GDM1 (cell line): ENCODE measurements at places on chromosomes 13 and 19.

- DNase-seq, result no peak
These were observed 23.9 kb downstream of the POP4 start for GRCh38 chr19:29629836-29630534.

- peak; percentile 64 for DNase-seq
These were observed 26.2 kb upstream of the TMEM160 start for GRCh38 chr19:47074621-47075020.

DNA sequence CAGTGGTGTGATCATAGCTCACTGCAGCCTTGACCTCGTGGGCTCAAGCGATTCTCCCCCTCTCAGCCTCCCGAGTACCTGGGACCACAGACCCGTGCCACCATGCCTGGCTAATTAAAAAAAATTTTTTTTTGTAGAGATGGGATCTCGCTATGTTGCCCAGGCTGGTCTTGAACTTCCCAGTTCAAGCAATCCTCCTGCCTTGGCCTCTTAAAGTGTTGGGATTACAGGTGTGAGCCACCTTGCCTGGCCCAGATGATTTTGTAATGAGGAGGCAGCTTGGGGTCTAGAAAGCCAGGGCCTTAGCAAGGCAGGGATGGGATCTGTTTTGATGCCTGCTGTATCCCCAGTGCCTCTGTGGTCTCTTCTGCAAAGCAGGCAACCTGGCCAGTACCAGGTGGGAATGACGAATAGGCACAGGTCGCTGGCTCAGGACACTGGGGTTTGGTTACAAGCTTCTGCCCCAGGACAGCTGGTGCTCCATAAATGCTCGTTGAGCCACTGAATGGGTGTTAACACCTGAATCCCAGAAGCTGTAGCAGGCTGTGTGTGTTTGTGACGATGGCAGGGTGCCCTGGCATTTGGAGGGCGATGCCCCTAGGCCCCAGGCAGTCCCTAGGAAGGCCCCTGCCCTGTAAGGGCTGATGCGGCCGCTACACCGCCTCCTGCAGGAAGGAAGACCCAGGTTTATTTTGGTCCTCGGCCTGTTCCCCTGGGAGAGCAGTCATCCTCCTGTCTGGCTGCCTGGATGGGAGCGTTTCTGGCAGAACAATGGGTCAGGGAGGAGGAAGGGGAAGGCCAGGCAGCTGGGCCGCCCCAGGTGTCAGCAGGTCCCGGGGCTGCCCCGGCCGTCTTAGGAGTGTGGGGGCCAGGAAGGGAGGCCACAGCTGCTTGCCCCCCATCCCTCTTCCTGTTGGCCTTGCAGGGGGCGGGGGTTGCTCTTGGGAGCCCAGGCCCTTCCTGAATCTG is 8.6 kb downstream of the TNFAIP8L1 start:
- DNase-seq, result no peak

GRCh38 chr13:40127476-40127875 is 472.0 kb downstream of the COG6 start:
- DNase-seq, result no peak

DNA sequence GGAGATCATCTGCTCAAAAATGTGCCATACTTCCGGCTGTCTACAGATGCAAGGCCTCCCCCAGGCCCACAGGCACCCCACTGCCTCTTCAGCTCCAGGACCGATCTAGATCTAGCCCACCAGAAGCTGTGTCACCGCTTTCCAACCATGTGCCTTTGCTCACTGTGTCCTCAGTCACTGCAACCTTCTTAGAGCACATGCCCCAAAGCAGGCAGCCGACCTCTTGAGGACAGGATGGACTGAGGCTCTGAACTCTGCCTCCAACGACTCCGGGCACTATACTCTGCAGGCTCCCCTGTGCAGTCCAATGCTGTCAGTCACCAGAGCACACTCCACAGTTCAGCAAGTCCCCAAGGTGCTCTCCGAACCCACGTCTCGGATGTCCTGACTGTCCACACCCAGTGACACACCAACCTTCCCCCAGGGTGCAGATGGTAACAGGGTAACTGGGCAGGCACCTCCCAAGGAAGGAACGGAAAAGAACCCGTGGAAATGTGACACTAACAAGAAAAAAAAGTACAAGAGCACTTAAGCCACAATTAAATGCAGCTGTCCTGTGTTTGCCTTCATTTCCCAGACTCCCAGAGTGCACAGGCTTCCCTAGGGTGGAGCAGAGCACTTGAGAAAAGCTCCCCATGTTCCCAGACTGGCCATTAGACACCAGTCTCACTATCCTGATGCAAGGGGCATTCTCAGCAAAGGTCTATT is 4.8 kb downstream of the STK24 start:
- DNase-seq, result no peak

GRCh38 chr13:79749984-79750551 is 269.1 kb downstream of the NDFIP2 start:
- no peak for DNase-seq

DNA sequence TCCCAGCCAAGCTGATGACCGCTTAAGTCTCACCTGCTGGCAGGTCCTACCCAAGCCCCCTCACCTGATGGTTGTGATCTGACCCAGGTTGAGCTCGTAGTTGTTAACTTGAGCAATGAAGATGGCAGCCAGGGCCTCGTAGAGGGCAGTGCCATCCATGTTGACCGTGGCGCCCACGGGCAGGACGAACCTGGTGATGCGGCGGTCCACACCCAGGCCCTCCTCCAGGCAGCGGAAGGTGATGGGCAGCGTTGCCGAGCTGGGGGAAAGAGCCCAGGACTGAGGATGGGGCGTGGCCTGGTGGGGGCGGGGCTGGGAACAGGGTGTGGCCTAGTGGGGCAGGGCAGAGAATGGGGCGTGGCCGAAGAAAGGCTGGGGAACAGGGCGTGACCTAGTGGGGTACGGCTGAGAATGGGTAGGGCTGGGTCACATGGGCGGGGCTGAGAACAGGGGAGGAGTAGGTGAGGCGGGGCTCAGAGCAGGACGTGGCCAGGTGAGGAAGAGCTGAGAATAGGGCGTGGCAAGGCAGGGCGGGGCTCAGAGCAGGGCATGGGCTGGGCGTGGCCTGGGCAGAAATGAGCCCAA is 12.9 kb downstream of the OR7C2 start:
- no peak for DNase-seq

- no peak for DNase-seq
These were observed 42.2 kb downstream of the CCNE1 start for GRCh38 chr19:29854033-29854432.

GRCh38 chr13:108741930-108742329 is 112.5 kb downstream of the MYO16 start:
- no peak for DNase-seq

GRCh38 chr19:32675720-32676185 is at the start of gene RGS9BP:
RGS9BP (plus strand) TSS chr19:32675848; CDS start chr19:32676264, 416 bp downstream.
- DNase-seq, result peak; percentile 70

- DNase-seq, result no peak
These were observed 195.3 kb downstream of the NHLRC3 start for GRCh38 chr13:39233519-39233918.

GRCh38 chr13:93847162-93847561 is 620.6 kb downstream of the GPC6 start:
- no peak for DNase-seq

DNA sequence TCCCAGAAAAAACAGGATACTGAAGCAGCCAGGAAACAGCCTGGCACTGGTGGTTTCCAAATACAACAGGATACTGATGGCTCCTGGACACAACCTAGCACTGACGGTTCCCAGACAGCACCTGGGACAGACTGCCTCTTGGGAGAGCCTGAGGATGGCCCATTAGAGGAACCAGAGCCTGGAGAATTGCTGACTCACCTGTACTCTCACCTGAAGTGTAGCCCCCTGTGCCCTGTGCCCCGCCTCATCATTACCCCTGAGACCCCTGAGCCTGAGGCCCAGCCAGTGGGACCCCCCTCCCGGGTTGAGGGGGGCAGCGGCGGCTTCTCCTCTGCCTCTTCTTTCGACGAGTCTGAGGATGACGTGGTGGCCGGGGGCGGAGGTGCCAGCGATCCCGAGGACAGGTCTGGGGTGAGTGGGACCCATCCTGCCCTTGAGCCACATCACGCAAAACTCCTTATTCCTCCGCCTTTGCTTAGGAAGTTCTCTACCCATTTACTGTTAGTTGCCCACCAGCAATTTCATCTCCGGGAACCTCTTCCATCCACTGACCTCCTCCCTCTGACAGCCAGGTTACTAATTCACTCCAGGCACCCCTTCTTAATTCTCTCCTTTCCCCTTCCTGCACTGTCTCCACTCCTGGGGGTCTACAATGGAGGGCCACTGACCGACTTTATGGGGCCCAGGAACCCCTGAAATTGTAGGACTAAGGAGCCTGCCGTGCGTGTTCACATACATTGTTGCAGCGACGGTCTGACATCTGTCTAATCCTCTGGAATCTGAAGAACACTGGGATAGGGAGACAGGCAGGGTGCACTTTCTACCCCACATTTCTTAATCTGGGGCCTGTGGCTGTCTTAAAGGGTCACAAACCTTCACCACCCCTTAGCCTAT is 1.2 kb downstream of the ITPKC start:
- DNase-seq, result no peak

- no peak for DNase-seq
These were observed 696.3 kb upstream of the SLC10A2 start for GRCh38 chr13:103762523-103762922.

GRCh38 chr13:58574791-58575190 is 943.2 kb downstream of the PCDH17 start:
- no peak for DNase-seq

- no peak for DNase-seq
These were observed 181.1 kb upstream of the UBL3 start for GRCh38 chr13:30031488-30031887.

- no peak for DNase-seq
These were observed 53.9 kb upstream of the ZNF730 start for GRCh38 chr19:23062921-23063320.

GRCh38 chr19:48646722-48647216 is 782 bp upstream of the CA11 start:
- DNase-seq, result no peak

DNA sequence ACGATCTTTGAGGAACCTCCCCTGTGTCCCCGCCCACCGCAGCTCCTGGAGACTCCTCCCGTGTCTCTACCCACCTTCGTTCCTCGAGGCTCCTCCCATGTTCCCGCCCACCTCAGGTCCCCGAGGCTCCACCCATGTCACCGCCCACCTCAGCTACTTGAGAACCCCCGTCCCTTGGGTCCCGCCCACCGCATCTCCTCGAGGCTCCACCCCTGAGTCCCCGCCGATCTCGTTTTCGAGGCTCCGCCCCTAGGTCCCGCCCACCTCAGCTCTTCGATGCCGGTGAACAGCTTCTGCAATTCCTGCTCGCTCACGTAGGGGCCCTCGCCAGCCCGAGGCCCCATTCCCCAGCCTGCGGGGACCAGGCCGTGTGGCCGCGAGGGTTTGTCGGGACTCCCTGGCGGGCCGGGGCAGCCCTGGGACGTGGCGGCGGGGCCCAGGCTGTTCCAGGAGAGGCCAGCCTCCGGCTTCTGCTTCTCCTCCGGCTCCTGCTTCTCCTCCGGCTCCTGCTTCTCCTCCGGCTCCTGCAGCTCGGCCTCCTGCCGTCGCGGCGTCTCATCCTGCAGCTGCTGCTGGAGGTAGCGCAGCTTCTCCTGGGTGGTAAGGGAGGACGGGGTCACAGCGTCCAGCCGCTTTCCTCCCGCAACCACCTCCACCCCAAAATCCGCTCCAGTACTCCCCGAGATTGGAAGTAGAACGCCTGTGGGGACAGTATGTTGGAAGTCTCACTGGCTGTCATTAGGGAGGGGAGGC is 16.7 kb downstream of the TSKS start:
- no peak for DNase-seq

GRCh38 chr19:45772130-45772840 is 3.2 kb upstream of the SIX5 start:
- no peak for DNase-seq

DNA sequence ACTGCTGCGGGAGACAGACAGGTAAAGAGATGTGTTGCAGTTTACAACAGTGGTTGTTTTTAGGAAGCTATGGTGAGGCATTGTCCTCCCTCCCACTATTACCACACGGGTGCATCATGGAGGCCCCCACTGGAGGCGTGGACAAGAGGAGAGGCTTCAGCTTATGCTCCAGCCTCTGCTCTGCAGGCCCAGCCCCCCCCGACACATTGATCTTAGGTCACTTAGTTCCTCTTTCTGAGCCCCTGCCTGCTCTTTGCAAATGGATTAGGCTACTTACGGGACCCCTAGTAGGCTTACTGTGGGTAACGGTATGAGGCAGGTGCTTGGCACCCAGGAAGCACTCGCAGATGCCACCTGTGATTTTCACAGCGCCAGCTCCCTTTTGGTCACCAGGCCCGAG is 123.9 kb downstream of the SLC7A1 start:
- DNase-seq, result no peak

GRCh38 chr13:100738176-100738855 is 63.7 kb upstream of the TMTC4 start:
- no peak for DNase-seq

DNA sequence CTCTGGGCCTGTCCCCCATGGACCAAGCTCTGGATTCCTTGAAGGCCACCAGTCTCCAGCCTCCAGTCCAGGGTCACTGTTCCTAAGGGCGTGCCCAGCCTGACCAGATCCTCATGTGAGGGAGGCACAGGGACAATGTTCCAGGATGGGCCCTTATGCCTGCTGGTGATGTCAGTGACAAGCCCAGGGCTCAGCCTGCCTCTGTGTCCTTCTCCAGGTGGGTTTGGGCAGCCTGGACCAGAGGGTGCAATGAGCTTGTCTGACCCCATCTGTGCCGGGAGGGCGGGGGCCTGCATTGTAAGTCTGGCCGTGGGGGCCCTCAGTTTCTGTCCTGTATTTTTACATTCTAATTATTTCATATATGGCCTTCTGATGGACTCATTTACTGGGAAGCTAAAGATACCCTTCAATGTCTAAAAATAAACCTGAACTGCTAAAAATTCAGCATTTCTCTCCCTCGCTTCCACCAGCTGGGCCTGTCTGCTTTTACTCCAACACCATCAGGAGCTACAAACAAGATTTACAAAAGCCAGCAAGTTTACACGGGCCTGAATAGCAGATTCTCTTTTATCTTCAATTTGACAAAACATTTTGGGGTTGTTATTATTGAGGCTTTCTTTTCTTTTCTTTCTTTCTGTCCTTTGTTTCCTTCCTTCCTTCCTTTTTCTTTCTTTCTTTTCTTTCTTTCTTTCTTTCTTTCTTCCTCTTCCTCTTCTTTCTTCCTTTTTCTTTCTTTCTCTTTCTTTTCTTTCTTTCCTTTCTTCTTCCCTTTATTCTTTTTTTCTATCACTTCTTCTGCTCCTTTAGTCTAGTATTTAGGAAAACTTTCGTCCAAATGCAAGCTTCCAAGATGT is 34.2 kb upstream of the C19orf12 start:
- DNase-seq, result no peak

DNA sequence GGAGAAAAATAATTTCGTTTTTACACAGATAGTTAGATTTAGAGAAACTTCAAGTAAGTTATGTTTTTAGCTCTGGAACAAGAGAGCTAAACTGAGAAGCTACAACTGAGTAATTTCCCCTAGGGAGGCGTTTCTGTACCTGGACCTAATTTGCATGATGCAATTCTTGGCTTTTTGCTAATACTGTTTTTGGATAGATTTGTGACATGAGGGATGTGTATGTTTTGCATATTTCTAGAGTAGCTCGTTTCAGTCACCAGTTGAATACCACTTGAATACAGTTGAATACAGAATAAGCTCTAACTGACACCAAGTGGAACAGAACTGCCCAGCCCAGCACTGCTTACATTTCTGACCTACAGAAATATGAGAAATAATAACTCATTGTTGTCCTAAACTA is 1227.9 kb upstream of the SPRY2 start:
- no peak for DNase-seq

- no peak for DNase-seq
These were observed 552 bp upstream of the ZNF816 start for GRCh38 chr19:52963247-52963618.
